ENCODE measurements at places on chromosomes 6 and 20.

GRCh38 chr6:15763837-15764236 lies 101.0 kb upstream of the DTNBP1 start:
- DNase-seq = no peak

DNA sequence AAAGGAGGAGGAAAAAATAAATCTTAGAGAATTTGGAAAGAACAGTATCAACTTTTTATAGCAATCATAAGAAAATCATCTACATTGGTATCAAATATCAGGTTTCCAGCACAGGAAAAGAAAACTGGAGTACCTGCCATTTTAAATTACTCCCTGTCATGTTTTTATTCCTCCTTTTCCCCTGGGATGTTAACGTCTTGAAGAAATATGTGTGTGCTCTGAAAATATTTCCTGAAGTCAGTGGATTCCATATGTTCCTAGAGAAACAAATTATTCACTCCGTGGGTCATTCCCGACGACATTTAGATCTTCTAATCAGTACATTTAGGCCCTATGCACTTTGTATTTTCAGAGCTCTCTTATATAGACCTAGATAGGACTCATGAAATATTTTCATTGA lies 42.0 kb upstream of the RSPO3 start:
- DNase-seq = no peak

DNA sequence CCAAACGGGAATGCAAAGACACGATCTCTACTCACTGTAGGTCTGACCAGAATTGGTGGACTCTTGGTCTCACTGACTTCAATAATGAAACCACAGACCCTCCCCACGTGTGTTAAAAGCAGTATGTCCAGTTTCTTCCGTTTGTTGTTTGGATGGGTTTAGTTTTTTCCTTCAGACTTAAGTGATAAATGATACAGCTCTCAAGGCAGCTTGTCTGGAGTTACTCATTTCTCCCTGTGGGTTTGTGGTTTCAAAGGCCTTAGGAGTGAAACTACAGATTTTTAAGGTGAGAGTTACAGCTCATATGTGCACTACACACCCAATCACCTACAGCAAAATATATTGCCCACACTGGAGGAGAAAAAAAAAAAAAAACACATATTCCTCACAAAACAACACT lies 86.7 kb upstream of the STMND1 start:
- DNase-seq = no peak

GRCh38 chr6:36615018-36615761 lies 21.0 kb downstream of the SRSF3 start:
- DNase-seq = no peak

- DNase-seq = no peak
Observed at GRCh38 chr20:1646975-1647431, 10.6 kb downstream of the SIRPG start.

DNA sequence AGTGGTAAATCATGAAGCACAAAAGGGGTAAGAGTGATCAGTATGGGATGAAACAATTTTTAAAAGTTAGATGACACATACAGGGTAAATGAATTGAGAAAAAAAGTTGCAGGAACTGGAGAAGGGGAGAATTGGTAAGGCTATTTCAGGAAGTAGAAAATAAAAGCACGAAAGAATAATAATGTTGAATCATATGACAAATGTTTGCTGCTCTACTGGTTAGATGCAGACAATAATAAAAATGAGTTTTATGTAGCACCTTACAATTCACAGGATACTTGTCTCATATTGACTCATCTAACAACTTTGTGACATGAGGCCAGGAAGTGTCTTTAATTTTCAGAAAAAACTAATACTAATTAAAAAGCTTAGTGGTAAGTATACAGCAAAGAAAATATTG lies 566.5 kb upstream of the MARCKS start:
- no peak for DNase-seq

GRCh38 chr6:105759946-105760345 lies 326.2 kb upstream of the PRDM1 start:
- no peak for DNase-seq

GRCh38 chr6:14031516-14031915 lies 86.1 kb upstream of the CD83 start:
- peak; percentile 21 for DNase-seq

DNA sequence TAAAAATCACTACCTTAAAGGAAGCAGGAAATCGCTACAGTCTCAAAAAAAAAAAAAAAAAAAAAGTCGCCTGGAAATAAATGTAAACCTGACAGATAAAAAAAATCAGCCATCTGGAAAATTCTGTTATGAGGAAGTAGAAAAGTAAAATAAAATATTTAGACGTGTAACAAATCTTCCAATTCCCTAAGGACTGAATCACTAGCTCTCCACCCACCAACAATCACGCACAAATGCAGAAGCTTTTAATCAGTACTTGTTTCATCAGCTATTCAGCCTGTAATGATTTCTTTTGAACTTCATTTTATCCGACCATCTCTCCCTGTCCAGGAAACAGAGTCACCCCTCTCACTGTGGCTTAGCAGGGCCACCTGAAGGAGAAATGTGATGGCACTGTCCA lies 59.0 kb downstream of the SLC23A2 start:
- DNase-seq = no peak

DNA sequence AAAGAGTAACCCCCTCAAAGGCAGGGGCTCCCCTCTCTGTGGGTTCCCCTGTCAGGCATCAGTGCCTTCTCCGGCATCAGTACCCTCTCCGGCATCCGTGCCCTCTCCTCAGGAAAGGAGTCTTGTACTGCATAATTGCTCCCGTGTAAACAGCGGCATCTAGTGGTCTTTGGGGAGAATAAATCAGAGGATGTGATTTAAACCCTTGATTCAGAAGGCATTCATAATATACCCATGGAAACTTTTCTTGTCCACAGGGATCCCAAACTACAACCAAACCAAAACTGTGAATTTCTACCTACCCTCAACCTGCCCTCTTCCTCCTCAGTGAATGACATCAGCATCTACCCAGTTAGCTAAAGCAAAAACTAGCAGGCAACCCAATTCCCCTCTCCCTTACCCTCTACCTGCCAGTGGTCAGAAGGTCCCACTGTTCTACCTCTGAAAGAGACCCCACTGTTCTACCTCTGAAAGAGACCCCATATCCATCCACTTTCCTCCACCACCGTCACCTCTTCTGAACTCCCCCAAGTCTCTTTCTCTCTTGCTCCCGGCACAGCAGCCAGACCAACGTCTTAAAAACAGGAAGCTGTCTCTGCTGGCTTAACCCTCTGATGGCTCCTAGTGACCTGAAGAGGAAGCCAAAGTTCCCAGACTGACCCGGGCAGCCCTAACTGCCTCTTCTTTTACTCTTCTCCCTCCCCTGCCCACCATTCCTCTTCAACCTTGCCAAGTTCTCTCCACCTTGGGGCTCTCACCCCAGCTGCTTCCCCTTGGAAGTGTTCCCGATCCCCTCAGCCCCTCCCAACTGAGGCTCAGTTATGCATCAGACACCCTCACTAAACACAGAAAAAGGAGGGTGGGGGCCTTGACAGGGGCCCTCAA lies 27.2 kb downstream of the UBE2V1 start:
- no peak for DNase-seq

GRCh38 chr6:79277109-79277508 lies 42.6 kb upstream of the HMGN3 start:
- DNase-seq = no peak

DNA sequence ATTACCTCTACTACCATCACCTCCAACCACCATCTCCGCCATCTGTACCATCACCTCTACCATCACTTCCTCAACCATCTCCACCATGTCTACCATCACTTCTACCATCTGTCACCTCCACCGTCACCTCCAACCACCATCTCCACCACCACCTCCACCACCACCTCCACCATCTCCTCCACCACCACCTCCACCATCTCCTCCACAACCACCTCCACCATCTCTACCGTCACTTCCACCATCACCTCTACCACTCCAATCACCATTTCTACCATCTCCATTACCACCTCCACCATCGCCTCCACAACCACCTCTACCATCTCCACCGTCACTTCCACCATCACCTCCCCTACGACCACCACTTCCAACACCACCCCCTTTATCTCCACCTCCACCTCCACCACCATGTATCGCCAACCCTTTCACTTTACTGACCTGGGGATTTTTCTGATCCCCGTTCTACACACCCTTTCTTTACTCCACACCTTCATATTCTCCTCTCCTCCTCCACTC lies 2.3 kb downstream of the IPCEF1 start:
- DNase-seq = no peak

GRCh38 chr6:148990403-148990802 lies 243.6 kb downstream of the UST start:
- DNase-seq = no peak

DNA sequence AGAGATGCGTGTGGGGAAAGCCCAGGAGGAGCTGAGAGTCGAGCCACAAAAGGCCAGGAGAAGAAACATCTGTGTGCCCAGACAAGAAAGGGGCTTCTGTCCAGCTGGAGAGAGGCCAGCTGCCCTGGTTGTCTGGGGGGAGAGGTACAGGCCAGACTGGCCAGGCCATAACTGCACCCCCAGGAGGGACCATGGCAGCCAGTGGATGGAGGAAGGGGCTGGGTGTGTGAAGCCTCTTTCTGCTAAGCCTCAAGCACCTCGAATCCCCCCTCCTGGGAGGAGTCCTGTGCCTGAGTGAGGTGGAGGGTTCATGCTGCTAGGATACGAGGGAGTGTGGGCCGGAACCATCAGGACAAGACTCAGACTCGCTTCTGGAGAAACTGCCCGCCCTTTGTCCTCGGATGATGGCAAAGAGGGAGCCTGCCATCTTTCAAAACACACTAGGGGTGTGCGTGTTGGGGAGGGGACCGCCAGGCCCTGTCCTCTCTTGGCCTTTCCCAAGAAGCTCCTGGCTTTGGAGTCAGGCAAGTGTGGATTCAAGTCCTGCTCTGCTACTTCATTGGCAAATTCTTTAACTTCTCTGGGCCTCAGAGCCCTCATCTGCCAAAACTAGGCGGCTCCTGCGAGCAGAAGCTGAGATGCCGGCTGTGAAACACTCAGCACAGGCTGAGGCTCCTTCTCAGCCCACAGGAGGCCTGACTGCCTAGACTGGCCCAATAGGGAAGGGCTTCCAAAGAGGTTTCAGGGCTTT lies 90.3 kb downstream of the ASXL1 start:
- no peak for DNase-seq

DNA sequence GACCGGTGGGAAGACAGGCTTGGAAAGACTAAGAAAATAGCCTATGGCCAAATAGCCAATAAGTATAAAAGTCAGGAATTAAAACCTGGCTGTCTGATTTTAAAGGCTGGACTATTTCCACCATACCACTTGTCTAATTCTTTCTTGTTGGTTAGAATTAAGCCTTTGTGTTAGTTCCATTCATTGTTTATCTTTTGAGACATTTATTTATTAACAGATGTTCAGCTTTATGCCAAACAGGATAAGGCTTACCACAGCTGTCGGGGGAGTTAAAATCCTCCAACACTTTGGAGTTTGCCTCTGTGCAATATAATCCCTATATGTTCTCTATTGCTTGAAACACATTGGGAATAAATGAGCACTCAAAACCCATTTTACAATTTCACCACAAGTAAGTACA lies 208.3 kb downstream of the TMEM200A start:
- no peak for DNase-seq

DNA sequence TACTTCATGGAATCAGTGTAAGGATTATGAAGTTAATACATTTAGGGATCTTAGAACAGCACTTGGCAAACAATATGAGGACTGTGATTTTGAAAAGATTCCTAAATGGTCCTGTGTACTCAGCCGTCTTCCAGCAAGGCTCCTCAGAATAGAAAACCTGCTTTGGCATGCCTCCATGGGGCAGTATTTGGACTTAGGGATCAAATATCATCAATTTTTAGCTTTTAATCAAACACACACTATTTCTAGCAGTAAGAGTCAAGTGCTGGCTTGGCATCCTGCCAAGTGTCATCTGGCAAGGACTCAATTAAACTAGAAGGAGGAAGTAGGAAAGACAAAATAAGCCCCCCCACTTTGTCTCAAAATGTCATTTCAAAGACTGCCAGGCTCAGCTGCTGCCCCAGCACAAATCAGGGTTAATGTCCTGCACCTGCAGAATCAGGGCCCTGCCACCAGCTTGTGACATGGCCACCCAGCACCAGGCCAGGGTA lies 40.8 kb downstream of the IYD start:
- peak; percentile 62 for DNase-seq

DNA sequence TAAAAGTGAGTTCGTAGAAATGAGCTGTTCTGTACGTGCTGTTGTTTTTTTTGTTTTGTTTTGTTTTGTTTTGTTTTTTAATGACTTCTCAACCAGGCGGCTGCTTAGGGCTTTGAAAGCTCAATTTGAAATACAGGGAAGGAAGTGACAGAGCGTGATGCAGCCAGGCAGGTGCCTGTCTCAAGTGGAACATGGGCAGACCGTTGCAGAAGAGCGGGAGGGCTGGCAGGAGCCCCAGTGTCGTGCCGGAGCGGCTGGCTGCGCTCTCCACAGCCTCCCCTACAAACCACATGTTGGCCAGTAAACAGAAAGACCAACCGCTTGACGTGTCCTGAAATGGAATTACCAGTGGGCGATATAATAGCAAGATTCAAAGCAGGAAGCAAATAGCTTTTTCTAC lies 164.9 kb upstream of the RREB1 start:
- DNase-seq = peak; percentile 63

- DNase-seq = no peak
Observed at GRCh38 chr20:58655328-58656107, 4.4 kb downstream of the STX16 start.

DNA sequence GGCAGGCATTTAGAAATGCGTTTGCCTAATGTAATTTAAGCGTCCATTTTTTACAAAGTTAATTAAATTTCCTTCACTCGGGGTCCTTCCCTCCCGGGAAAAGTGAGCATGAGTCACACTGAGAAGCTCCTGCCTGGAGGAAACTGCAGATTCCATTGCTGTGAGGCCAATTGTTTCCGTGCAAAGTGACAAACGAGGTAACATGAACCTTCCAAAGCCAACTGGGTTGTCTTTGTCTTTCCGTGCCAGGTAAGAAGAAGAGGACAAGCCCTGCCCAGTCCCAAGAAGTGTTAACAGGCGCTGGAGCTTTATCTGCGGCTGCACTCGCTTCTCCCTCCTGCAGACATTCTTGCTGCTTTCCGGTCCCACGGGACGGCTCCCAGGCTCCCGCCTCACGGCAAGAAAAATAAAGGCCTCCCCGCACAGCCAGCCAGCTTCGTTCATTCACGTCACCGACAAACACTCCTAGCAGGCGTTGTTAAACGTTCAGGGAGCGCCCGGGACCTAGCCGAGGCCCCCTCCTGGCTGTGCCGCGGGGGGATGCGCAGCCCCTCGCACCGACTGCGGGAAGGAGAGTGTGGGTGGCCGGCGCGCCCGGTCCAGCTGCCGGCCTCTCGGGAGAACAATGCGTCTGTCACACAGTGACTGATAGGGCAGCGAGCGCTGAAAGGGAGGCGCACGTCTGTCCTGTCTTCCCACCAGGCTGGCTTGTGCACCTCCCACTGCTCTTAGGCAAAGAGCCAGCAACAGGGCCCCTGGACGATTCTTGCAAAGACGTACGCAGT lies 61.5 kb upstream of the HDDC2 start:
- peak; percentile 88 for DNase-seq

- DNase-seq = no peak
Observed at GRCh38 chr20:11389186-11389585, 528.5 kb upstream of the BTBD3 start.

- DNase-seq = no peak
Observed at GRCh38 chr6:1603708-1604107, 6.0 kb upstream of the FOXC1 start.

Measured in heart left ventricle (tissue), 16 donors.